Tibial artery (tissue), 4 donors: ENCODE measurements at places on chromosomes 1 and 21.

GRCh38 chr21:38721055-38721454, 84.7 kb upstream of the ETS2 start:
- H3K36me3 ChIP-seq, result no peaks in the 10 kb centered on the region
- H3K4me1 ChIP-seq, result peaks cover 3% of the 10 kb centered on the region
- H3K27ac ChIP-seq, result no peak overlapping the region
- no peak for DNase-seq
- no peak overlapping the region for H3K4me3 ChIP-seq
- no peaks in the 10 kb centered on the region for H3K27me3 ChIP-seq

GRCh38 chr1:194535369-194535768, 1349.0 kb upstream of the B3GALT2 start:
- H3K4me1 ChIP-seq, result no peaks in the 10 kb centered on the region
- no peak for DNase-seq
- H3K27me3 ChIP-seq, result no peaks in the 10 kb centered on the region
- H3K36me3 ChIP-seq, result no peaks in the 10 kb centered on the region
- H3K4me3 ChIP-seq, result no peak overlapping the region

- DNase-seq, result no peak
- no peak overlapping the region for H3K4me3 ChIP-seq
- H3K27ac ChIP-seq, result no peak overlapping the region
These were observed 345.9 kb upstream of the VAMP3 start for GRCh38 chr1:7425229-7425628.

DNA sequence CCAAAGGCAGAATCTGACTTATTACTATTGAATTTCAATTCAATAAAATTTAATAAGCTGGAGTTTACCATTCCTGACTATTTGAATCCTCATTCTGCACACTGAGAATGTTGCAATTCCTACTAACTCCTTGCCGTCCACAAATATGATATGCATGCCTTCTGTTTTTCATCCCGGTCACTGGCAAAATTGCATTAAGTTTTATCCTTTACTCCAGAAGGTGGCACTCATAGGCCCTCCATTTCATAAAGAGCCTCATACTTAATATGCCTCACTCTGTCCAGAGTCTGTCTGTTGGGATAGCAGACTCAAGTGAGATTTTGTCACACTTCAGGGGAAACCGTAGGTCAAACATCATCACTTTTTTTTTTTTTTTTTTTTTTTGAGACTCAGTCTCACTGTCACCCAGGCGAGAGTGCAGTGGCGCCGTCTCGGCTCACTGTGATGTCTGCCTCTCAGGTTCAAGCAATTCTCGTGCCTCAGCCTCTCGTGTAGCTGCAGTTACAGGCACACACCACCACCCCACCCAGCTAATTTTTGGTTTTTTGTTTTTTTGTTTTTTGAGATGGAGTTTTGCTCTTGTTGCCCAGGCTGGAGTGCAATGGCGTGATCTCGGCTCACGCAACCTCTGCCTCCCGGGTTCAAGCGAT, 27.3 kb downstream of the F11R start:
- H3K27ac ChIP-seq, result no peak overlapping the region
- H3K36me3 ChIP-seq, result no peaks in the 10 kb centered on the region
- DNase-seq, result no peak
- no peak overlapping the region for H3K4me3 ChIP-seq

DNA sequence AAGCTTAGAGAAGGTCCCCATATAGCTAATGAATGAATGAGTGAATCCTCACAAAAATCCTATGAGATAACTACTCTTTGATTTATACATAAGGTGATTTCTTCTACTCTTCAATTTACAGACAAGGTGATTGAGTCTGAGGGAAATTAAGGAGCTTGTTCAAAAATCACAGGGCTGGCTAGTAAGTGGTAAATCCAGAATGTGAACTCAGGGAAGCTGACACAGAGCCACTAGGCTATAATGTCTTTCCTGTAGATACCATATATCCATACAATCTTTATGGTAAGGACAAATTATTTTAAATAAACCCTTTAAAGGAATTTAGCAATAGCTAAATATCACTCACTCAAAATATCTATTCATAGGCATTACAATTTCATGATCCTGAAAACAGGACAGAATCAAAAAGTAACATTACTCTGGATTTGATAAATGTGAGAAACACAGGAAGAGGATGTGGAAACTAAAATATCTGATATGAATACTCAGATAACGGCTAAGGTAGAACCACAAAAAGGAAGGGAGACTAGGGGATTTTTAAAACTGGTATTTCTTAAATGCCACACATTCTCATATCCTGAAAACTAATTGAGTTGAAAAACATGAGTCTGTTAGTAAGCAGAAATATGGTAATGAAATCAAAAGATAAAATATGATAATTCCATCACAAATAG, 108.2 kb downstream of the NBPF12 start:
- H3K36me3 ChIP-seq, result no peaks in the 10 kb centered on the region
- no peak overlapping the region for H3K4me3 ChIP-seq
- no peak overlapping the region for H3K27ac ChIP-seq
- DNase-seq, result no peak
- peaks cover 3% of the 10 kb centered on the region for H3K27me3 ChIP-seq
- H3K4me1 ChIP-seq, result no peaks in the 10 kb centered on the region
